Osteoblast (primary cell): ENCODE measurements at places on chromosomes 6 and 20. TPM values are rescaled to one million over a fixed set of nuclear protein-coding genes. Genes with fewer than 3 reads are reported as not detected.

- no peak for DNase-seq
These were observed 122.0 kb downstream of the GFRAL start for GRCh38 chr6:55449225-55449624.

ARMC12 gene
- total RNA-seq = 0.36 and 0.59 TPM in 2 replicates

DNA sequence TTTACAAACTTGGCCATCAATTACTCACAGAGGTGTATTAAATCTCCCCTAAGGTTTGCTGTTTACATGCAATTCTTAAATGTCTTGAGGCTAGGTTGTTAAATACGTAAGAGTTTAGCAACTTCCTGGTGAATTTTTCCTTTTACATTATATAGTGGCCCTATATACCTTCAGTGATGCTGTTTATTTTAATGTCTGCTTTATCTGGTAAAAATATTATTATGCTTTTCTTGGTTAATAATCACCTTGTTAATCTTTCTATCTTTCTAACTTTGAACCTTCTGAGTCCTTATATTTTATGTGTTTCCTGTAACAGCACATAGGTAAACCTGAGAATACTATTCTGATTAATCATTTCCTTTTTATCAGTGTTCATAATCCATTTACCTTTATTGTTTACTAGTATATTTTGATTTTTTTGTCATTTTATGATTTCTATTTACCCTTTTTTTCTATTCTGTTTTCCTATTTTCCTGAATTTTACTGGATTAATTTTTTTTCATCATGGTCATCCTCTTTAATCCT, 57.9 kb downstream of the TP53INP2 start:
- no peak for DNase-seq

CST5 gene
- total RNA-seq = not detected in 2 replicates

MAPK13 gene
- 4.3 and 6.8 TPM in 2 replicates for total RNA-seq

GRCh38 chr6:149046822-149047246, 270.7 kb upstream of the TAB2 start:
- no peak for DNase-seq

AVP gene
- total RNA-seq = not detected in 2 replicates

SLPI gene
- 1.4 and 2.1 TPM in 2 replicates for total RNA-seq

SOX18 gene
- under 0.01 TPM in 2 replicates for total RNA-seq

- DNase-seq = no peak
These were observed 441.5 kb upstream of the CDH4 start for GRCh38 chr20:60810561-60810960.

DNA sequence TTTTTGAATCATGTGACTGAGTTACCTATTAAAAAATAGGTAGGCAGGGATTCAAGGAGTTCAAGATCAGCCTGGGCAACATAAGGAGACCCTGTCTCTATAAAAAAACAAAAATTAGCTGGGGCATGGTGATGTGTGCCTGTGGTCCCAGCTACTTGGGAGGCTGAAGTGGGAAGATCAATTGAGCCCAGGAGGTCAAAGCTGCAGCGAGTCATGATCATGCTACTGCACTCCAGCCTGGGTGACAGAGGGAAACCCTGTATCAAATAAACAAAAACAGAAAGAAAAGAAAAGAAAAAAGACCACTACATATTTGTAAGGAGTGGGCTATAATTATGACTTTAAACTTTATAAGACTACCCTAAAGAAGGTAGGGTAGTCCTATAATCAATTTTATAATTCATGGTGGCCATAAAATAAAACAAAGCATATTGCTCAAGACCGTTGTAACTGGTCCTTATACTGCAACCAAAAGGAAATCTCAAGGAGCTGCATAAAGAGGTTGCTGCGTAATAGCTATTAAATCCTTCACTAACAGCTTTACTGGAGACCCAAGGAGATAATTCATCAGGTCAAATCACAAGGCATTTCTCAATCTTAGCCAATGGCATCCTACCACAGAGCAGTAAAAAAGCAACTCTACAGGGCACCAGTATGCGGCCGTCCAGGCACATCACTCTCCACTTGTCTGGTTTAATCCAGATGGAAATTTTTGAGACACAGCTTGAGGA, 13.5 kb downstream of the PIGU start:
- no peak for DNase-seq

LATS1 gene
- total RNA-seq = 25.0 and 29.2 TPM in 2 replicates

- DNase-seq = peak; percentile 31
These were observed 134.6 kb downstream of the SYNE1 start for GRCh38 chr6:152502421-152503188.
